ENCODE measurements at places on chromosomes 2 and 18.

DNA sequence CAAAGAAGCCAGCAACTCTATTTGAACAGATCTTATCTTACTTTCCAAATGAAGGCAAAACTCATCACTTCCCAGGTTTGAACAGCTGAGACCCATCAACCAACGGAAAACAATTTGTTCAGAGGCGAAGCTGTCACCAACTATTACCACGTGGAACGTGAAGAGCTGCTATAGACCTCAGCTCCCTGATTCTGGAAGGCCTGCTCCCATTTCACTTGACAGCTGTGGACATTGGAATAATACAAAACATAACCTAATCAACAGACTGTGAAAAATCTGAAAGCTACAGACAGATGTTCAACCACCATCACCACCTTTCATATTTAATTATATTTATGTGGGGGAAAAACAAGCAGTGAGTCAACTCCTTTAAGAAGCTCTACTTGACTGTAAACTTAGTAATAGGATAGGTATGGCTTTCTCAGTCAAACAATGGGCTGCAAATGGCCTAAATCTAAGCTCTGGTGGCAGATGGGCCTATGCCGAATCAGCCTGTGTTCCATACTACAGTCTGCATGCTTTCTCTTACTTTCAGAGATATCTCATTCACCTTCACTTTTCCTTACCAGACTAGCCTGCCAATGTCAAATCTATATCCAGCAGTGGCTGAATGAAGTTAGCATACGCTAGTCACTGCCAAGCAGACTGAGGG lies 896.4 kb downstream of the TDRD15 start:
- H3K4me3 ChIP-seq: no peak overlapping the region
- no peak for DNase-seq
- H3K4me1 ChIP-seq: no peaks in the 10 kb centered on the region
- H3K27ac ChIP-seq: no peak overlapping the region
- no peaks in the 10 kb centered on the region for H3K27me3 ChIP-seq

DNA sequence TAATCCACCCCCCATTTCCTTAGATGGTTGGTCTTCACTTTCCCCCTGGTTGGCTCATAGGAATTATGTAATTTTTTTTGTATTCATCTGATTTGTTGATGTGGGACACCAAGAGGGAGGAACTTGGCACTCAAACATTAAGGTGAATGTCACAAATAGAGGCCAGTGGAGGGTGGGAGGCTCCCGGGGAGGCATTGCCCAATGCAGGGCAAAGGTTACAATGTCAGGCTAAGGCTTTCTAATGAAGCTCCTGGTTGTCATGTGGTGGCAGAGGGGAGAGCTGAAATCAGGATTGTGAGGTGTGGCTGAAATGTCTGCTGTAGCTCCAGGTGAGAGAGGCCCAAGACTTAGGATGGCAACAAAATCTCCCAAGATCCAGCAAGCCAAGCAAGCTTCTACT lies 42.7 kb downstream of the MPHOSPH10 start:
- H3K27ac ChIP-seq: no peak overlapping the region
- H3K4me3 ChIP-seq: no peak overlapping the region
- no peak for DNase-seq
- no peaks in the 10 kb centered on the region for H3K4me1 ChIP-seq
- H3K36me3 ChIP-seq: no peaks in the 10 kb centered on the region

DNA sequence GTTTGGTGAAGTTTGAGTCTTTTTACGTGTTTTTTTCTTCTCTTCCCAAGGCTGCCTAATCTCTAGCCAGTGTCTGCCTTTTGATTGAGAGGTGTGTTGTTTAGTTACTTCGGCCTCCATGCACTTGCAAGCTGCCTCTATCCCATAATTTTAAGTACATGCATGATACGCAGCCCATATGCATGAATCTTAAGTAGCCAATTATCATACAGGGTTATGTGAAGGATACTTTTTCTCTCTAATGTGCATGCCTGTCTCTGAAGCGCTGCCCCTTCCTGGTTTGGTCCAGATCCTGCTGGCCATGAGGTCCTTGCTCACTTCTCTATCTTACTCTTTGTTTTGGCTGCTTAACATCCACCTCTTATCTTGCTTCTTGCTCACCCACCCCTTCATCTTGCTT lies 73.9 kb upstream of the PID1 start:
- peak overlapping the region; percentile 85 for H3K27ac ChIP-seq
- no peaks in the 10 kb centered on the region for H3K27me3 ChIP-seq
- H3K4me1 ChIP-seq: peaks cover 17% of the 10 kb centered on the region
- H3K4me3 ChIP-seq: no peak overlapping the region

- H3K4me3 ChIP-seq: no peak overlapping the region
- H3K36me3 ChIP-seq: no peaks in the 10 kb centered on the region
- no peaks in the 10 kb centered on the region for H3K4me1 ChIP-seq
- no peaks in the 10 kb centered on the region for H3K27me3 ChIP-seq
Measured at GRCh38 chr2:100513650-100514049, 43.4 kb downstream of the NMS start.

DNA sequence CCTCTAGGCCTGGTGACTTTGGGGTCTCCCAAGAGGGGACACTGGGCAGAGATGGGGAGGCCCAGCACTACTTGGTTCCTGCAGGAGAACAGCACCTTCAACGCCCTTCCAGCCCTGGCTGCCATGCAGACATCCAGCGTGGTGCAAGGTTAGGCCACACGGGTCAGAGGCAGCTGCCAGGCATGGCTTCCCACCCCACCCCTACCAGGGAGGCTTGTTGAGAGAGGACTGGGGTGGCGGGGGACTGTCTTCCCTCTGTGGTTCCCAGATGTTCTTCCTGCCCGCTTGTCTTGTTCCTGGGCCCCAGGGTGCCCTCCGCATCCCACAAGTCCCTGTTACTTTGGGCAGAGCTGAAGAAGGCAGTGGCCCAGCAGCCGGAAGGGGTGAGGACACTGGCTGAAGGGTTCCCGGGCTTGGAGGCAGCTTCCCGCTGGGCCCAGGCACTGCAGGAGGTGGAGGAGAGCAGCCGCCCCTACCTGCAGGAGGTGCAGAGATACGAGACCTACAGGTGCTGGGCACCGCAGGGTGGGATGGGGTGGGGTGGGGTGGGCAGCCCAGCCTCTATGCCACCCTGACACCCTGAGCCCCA lies 4.5 kb downstream of the PROM2 start:
- no peak overlapping the region for H3K4me3 ChIP-seq
- no peak for DNase-seq
- no peaks in the 10 kb centered on the region for H3K27me3 ChIP-seq
- peaks cover 14% of the 10 kb centered on the region for H3K4me1 ChIP-seq

GRCh38 chr2:231601356-231602229 lies 8.9 kb downstream of the TEX44 start:
- no peaks in the 10 kb centered on the region for H3K36me3 ChIP-seq
- H3K27ac ChIP-seq: peak overlapping the region; percentile 95
- H3K4me3 ChIP-seq: no peak overlapping the region
- no peak for DNase-seq
- H3K4me1 ChIP-seq: peaks cover 53% of the 10 kb centered on the region
- H3K27me3 ChIP-seq: no peaks in the 10 kb centered on the region

DNA sequence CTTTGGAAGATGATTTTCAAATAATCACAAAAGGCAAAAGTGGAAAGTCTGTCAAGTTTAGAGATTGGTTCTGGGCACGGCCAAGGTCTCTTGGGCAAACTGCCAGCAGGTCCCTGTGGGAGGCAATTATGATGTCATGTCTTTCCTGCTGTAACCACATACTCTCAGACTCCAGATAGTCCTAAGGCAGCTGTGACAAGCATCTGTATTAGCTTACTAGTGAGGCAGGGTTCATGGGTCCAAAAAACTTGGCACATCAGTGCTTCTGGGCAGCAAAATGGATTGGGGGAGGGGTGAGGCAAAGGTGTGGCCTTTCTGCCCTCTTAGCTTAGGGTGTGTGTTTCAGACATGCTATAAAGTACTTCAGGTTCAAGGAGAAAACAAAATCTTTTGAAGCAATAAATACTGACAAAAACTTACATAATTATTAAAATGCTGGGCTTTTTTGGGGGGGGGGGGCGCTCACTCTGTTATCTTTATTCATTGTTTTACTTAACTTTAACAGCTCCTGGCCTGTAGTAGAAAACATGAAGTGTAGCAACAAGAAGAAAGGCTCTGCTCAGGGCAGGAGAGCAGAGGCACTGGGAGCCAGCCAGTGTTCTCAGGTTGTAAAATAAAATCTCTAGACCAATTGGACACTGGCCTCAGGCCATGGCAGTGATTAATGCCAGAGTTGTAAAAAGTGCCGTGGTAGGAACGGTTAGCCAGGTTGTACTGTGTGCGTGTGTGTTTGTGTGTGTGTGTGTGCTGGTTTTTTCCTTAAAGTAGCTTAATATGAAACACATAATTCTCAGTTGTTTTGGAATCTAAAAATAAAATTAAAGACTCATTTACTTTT lies 14.3 kb upstream of the TANC1 start:
- peaks cover 16% of the 10 kb centered on the region for H3K4me1 ChIP-seq
- no peaks in the 10 kb centered on the region for H3K27me3 ChIP-seq
- H3K36me3 ChIP-seq: no peaks in the 10 kb centered on the region
- H3K27ac ChIP-seq: no peak overlapping the region
- DNase-seq: no peak

DNA sequence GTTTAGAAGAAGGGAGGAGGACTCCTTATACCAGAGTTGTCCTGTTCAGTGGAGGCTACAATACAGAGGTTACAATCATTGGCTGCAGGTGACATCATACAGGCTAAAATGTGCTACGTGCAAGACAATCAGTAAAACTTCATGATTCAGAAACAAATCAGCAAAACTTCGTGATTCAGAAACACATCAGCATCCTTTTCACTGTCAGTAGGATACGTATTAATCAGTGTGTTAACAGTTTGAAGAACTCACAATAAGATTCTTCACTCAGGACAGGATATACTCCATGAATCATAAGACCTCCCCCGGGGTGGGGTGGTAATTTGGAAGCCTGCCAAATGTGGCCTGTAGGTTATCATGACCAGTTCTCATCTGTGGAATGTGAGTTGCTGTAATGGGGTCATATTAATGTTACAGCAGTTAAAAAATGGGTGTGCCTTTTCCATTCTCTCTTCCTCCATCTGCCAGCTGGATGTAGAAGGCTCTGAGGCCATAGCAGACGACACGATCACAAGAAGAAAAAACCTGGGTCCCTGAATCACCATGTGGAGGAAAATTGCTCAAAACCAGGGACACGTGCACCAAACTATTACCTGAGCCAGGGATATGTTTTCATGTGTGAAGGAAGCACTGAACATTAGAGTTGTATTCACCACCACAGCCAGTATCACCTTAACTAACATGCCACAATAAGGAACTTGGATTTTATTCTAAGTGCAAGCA lies 134.8 kb upstream of the CREB1 start:
- H3K27me3 ChIP-seq: no peaks in the 10 kb centered on the region
- H3K4me1 ChIP-seq: no peaks in the 10 kb centered on the region
- DNase-seq: no peak
- H3K4me3 ChIP-seq: no peak overlapping the region

GRCh38 chr2:152022090-152022489 lies 76.8 kb downstream of the CACNB4 start:
- no peak overlapping the region for H3K27ac ChIP-seq
- no peaks in the 10 kb centered on the region for H3K27me3 ChIP-seq
- no peak for DNase-seq
- H3K36me3 ChIP-seq: no peaks in the 10 kb centered on the region

GRCh38 chr2:33018271-33018670 lies 71.5 kb downstream of the LTBP1 start:
- H3K4me3 ChIP-seq: no peak overlapping the region
- H3K27ac ChIP-seq: no peak overlapping the region
- H3K36me3 ChIP-seq: no peaks in the 10 kb centered on the region
- no peak for DNase-seq
- no peaks in the 10 kb centered on the region for H3K27me3 ChIP-seq

- H3K4me3 ChIP-seq: no peak overlapping the region
- no peak for DNase-seq
- H3K36me3 ChIP-seq: no peaks in the 10 kb centered on the region
- peaks cover 11% of the 10 kb centered on the region for H3K4me1 ChIP-seq
Measured at GRCh38 chr2:70964133-70964532, 14.3 kb upstream of the ANKRD53 start.

GRCh38 chr2:227462972-227463931 lies 8.7 kb upstream of the AGFG1 start:
- H3K27me3 ChIP-seq: no peaks in the 10 kb centered on the region
- H3K36me3 ChIP-seq: no peaks in the 10 kb centered on the region
- peaks cover 22% of the 10 kb centered on the region for H3K4me1 ChIP-seq
- DNase-seq: no peak
- H3K4me3 ChIP-seq: no peak overlapping the region

- no peak for DNase-seq
- no peaks in the 10 kb centered on the region for H3K36me3 ChIP-seq
- peaks cover 9% of the 10 kb centered on the region for H3K4me1 ChIP-seq
Measured at GRCh38 chr18:76960528-76961035, 138.2 kb downstream of the ZNF236 start.

- no peak overlapping the region for H3K4me3 ChIP-seq
- no peak overlapping the region for H3K27ac ChIP-seq
- no peaks in the 10 kb centered on the region for H3K36me3 ChIP-seq
- H3K27me3 ChIP-seq: no peaks in the 10 kb centered on the region
Measured at GRCh38 chr18:35163014-35163539, 77.8 kb upstream of the ZNF397 start.

DNA sequence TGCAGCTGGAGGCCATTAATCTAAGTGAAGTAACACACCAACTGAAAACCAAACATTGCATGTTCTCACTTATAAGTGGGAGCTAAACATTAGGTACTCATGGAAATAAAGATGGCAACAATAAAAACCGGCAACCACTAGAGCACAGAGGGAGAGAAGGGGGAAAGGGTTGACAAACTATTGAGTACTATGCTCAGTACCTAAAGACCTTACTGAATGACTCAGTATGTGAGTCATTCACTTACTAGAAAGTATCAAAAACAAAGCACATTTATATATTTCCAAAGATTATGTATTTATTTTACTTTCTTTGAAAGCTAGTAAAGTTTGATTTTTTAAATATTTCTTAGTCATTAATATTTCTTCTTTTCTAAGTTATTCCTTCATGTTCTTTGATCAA lies 48.9 kb downstream of the ZNF385B start:
- H3K36me3 ChIP-seq: no peaks in the 10 kb centered on the region
- no peak overlapping the region for H3K27ac ChIP-seq
- no peaks in the 10 kb centered on the region for H3K4me1 ChIP-seq
- DNase-seq: no peak

GRCh38 chr2:5617358-5617757 lies 74.8 kb upstream of the SOX11 start:
- no peak overlapping the region for H3K4me3 ChIP-seq
- no peak overlapping the region for H3K27ac ChIP-seq
- H3K27me3 ChIP-seq: no peaks in the 10 kb centered on the region
- no peak for DNase-seq
- no peaks in the 10 kb centered on the region for H3K36me3 ChIP-seq

- peak; percentile 69 for DNase-seq
- H3K36me3 ChIP-seq: no peaks in the 10 kb centered on the region
- H3K27me3 ChIP-seq: no peaks in the 10 kb centered on the region
- no peak overlapping the region for H3K27ac ChIP-seq
Measured at GRCh38 chr18:59029663-59030429, 109.8 kb upstream of the SEC11C start.

DNA sequence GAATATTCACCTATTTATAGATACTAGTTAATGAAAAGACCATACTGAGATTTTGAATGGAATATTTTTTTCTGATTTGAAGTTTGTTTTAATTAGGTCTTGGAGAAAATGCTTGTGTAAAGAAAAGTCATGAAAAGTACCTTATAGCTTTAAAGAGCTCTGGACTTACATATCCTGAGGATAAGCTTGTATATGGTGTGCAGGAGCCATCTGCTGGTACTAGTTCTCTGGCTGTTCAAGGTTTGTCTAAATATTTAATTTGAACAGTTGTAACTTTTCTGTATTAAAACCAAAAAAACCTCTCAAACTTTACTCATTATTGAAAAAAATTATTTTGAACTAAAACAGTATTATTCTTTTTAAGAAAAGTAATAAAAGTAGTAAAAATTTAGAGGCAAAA lies 50.1 kb downstream of the UBR3 start:
- H3K27ac ChIP-seq: no peak overlapping the region
- H3K4me1 ChIP-seq: no peaks in the 10 kb centered on the region
- H3K36me3 ChIP-seq: no peaks in the 10 kb centered on the region
- H3K27me3 ChIP-seq: no peaks in the 10 kb centered on the region
